ENCODE measurements at places on chromosomes 5 and 9.

GRCh38 chr5:21688655-21689054 is 1164.5 kb downstream of the CDH12 start:
- DNase-seq, result peak; percentile 41

DNA sequence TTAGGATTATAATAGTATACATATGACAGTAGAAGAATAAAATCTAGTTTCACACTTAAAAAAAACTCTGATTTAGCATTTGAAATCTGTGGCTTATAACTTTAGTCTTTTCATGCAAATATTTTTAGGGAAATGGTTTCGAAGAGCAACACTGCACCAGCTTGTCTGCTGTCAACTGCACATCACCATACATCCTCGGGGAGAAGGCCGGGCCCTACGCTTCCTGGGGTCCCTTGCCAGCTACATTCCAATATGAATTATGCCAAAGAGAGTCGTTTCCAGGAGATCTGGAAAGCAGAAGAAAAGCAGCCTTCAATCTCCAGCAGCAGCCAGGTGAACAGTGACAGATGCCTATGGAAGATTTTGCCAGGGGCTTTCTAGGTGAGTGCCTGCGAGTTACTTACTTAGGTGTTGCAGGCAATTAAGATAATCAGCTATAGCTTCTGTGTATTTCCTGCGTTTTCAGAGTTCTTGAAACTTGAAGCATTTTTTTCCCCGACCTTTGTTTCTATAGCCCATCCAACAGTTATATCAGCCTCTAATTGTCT is 166.8 kb downstream of the TRPM3 start:
- DNase-seq, result no peak

DNA sequence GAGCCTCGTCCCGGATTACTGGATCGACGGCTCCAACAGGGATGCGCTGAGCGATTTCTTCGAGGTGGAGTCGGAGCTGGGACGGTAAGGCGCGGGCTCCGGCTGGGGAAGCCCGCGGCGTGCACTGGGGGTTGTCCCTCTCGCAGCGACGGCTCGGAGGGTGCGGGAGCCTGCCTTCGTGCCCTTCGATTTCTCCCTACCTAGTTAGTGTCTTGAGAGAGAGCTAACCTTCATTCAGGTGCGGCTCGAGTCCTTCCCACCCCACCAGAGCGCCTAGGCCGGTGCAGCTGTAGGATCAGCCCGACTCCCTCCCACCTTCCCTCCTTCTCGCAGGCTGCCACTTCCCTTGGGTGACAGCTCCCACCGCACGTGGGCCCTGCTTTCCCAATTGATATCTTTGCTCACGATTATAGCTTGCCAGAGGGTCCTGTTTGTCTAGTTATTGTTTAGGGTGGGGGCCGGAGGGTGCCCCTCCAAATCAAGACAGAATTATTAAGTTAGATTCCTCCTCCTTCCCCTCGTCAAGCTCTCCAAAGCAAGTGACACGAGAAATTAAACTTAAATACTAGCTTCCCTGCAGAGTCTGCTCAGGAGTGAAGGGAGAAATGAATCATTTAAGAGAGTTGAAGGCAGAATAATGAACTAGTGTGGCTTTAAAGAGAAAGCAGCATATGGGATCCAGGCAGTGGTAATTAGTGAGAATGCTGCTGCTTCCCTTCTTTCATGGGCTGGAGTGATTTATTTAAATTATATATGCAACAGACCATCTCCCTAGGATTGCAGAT is 569 bp downstream of the CAMK4 start:
- no peak for DNase-seq

- DNase-seq, result no peak
These were observed 83.7 kb upstream of the SPRY4 start for GRCh38 chr5:142408536-142408935.

DNA sequence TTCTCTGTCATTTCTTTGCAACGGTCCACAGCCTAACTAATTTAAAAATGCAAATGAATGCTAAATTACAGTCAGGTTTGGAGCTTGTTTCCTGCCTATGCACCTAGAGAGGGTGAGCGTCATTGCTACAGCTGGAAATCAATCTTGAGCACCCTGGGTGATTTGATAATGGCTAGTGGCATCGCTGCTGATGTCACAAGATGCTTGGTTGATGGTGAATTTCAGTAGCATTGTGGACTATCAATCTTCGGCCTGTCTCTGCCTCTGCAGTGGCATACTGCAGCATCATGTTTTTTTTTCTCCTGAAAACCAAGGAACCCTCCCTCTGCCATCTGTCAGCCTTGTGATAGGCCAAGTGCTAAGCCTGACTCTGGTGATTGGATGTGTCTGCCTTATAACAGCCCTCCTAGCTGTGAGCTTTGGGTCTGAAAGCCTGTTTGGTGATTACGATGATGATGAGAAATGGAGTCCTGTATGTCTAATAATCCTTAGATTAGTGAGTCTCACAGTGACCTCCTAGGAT is 75.3 kb downstream of the NMUR2 start:
- no peak for DNase-seq

DNA sequence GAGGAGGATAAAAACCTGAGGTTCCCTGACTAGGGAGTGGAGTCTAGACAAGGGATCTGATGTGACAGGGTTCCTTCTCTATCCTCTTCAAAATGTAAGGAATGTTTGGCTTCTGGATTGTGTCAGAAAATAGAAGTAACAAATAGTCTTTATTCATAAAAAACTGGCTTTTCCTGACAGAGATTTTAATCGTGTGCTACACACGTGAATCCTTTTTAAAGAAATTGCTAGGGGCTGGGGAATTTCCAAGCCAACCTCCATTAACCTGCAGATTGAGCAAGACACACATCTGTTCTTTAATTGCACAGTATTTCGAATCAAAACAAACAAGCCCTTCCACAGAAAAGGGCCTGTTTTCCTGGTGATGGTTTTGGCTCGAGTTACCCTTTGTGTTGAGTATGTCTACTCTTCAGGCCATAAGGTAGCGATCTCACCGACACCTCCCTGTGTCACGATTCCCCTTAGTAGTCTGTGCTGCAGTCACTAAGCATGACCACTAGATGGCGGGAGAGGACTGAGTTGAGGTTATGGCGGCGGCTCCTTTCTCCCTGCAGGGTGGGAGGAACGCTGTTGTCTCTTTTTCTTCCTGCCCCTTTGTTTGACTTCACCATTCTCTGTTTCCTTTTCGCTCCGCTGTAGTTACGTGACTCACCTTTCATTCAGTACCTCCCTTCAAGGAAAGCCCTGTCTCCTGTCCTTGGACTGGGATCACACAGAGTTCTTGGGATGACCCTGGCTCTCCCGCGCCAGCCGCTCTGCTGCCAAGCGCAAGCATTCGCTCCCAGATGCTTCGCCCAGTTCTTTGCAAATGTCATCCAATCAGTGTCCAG is 137.1 kb upstream of the SLC24A2 start:
- DNase-seq, result peak; percentile 60

GRCh38 chr5:91840412-91840811 is 457.3 kb upstream of the ARRDC3 start:
- DNase-seq, result no peak

All from epithelial cell of prostate (primary cell).